NCI-H446 treated with DMSO at 0.1 percent for 48 hours (cell line): ENCODE measurements at places on chromosomes 3 and 15.
A peak's percentile ranks its signal among the peaks of the same experiment; 100 is the strongest.

DNA sequence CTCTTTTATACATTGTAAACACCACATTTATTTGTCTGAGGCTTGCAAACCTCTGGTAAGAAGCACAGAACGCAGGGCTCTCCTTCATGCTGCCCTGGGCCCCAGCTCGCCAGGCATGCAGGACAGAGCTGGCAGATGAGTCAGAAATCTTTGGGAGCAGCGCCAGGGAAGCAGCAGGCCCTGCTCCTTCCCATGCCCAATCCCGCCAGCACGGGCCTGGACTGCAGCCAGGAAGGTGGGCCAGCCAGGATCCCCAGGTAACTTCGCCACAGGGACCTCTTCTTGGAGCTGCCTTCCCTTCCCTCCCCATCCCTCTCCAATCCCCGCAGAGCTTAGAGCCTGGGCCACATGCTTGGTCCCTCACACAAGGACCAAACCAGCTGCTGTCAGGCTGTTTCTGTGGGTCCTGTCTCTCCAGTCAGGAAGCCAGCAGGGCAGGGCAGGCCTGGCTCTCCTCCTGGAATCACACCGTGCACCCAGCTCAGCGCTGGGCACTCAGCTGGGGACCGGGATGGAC, 8.8 kb downstream of the STOML1 start:
- DNase-seq: peak; percentile 77

- no peak for DNase-seq
Measured at GRCh38 chr3:146813496-146813895, 208.3 kb upstream of the PLSCR5 start.

- no peak for DNase-seq
Measured at GRCh38 chr3:156820692-156821080, 5.5 kb upstream of the LEKR1 start.

- DNase-seq: no peak
Measured at GRCh38 chr3:141176775-141177174, 54.9 kb upstream of the PXYLP1 start.

DNA sequence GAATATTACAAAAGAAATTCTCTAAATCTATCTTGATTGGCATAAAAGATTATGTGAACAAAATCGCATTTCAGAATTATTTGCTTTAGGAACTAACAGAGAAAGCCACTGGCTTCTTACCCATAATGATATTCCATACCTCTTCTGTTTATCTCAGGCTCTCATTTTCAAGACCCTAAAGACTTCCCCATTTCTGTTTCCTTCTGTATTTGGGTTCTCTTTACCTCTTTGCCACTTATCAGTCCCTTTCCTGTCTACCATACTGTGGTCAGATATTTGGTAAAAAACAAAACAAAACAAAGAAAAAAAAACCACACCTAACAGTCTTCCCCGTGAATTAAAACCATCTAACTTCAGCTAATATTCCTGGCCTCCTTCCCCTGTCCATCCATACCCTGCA, 108.5 kb downstream of the LRRC28 start:
- no peak for DNase-seq

DNA sequence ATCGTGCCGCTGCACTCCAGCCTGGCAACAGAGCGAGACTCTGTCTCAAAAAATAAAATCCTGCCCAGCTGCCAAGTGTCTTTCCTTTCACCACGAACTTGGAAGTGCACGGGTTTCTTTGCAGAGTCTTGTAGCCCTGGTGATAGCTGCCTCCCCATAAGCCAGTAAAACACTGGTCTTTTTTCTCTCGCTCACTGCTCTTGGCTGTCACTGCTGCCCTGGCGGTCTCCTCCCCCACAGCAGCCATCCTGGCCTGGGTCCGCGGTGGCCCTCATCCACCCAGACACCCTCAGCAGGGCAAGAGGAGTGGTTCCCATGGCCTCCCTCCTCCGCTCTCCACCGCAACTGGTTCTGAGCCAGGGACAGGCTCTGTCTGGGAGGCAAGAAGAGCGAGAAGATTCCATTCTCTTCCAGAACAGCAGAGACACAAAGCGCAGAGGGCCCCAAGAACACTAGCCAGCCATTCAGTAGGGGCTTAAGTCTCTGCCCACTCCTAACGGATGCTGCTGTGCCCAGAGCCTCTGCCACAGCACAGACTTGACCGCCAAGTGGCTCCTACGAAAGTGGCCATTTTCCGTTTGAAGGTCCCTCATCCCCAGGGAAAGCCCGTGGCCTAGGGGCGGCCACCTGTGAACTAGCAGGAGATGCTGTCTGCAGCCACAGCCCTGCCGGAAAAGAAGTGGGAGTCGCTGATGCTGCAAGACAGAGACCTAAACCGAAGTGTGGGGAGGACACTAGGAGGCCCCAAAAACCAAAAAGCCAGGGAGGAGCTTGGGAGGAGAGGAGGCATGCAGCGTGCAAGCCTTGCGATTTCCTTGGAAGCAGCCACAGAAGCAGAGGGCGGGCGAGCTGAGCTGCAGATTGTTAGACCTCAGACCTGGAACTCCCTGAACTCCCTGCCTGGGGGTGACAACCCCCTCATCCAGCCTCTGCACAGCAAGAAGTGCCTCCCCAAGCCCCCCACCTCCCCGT, 44.1 kb downstream of the KLHL25 start:
- DNase-seq: peak; percentile 56

DNA sequence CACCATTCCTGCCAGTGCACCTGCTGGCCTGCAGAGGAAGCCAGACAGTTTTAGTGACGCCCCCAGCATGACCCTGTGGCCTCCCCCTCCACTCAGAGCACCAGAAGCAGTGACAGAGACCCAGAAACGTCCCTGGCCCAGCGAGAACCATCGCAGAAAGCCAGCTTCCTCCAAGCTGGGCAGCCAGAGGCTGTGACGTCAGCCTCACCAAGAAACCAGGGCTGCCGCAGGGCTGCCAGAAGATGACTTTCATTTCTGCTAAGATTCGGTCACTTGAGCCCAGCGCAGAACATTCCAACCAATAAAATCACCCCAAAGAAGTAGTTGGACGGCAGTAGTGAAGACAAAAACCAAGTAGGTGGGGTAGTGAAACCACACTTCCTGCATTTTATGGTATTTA, 29.6 kb upstream of the RPL32 start:
- DNase-seq: no peak

- no peak for DNase-seq
Measured at GRCh38 chr3:40988468-40988867, 210.8 kb upstream of the CTNNB1 start.

DNA sequence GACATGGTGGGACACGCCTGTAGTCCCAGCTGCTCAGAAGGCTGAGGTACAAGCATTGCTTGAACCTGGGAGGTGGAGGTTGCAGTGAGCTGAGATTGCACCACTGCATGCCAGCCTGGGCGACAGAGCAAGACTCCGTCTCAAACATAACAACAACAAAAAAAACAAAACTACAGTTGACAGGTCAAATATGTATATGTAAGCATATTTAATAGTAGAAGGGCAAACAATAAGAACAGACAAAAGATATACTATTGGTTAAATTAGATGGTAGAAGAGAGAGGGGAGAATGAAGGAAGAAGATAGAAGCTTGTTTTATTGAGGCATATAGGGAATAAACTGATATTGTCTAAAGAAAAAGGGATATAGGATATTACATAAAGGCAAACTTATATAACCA, 247.1 kb downstream of the KLF13 start:
- no peak for DNase-seq

GRCh38 chr3:18813300-18813699, 335.0 kb upstream of the KCNH8 start:
- DNase-seq: no peak

GRCh38 chr3:172581757-172582166, 58.5 kb upstream of the TNFSF10 start:
- no peak for DNase-seq

- DNase-seq: no peak
Measured at GRCh38 chr3:62951037-62951613, 75.9 kb upstream of the CADPS start.

- no peak for DNase-seq
Measured at GRCh38 chr15:64447536-64448315, 12.7 kb upstream of the ZNF609 start.

GRCh38 chr15:39746176-39746575, 36.5 kb downstream of the FSIP1 start:
- no peak for DNase-seq

DNA sequence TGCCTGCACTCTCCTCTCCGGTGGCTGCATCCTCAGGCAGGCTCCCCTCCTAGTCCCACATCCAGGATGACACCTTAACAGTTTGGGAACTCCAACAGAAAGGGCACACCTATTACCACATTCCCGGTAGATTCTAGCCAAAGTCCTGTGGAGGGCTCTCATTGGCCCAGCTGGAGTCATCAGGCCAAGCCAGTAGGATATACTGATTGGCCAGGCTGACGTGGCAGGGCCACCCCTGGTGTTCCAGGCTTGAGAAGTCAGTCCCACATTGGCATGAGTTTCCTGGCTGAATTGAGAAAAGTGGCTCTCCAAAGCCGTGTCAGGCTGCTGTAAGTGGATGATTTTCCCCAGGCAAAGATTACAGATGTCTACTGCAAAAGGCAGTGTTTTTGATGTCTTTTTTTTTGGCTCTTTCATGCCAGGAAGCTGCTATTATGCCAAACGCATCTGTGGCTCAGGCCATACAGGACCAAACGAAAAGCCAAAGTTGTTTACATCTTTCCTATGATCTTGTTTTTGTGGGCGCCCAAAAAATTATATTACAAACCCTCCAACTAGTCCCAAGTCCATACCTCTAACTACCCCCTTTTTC, 6.6 kb upstream of the BLM start:
- peak; percentile 32 for DNase-seq

DNA sequence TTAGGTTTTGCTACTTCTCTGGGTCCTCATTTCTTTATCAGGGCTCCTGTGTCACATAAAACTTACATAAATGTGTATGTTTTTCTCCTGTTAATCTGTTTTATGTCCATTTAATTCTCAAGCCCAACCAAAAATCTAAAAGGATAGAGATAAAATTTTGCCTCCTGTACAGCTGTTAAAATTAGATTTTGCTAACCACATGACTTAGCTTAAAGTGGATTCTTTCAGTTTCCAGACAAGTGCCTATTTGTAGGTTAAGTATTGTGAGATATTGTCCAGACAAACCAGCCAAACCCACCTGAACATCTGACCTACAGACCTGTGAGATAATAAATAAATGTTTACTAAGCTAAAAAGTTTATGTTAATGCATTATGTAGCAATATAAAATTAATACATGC, 465.5 kb downstream of the SI start:
- no peak for DNase-seq

DNA sequence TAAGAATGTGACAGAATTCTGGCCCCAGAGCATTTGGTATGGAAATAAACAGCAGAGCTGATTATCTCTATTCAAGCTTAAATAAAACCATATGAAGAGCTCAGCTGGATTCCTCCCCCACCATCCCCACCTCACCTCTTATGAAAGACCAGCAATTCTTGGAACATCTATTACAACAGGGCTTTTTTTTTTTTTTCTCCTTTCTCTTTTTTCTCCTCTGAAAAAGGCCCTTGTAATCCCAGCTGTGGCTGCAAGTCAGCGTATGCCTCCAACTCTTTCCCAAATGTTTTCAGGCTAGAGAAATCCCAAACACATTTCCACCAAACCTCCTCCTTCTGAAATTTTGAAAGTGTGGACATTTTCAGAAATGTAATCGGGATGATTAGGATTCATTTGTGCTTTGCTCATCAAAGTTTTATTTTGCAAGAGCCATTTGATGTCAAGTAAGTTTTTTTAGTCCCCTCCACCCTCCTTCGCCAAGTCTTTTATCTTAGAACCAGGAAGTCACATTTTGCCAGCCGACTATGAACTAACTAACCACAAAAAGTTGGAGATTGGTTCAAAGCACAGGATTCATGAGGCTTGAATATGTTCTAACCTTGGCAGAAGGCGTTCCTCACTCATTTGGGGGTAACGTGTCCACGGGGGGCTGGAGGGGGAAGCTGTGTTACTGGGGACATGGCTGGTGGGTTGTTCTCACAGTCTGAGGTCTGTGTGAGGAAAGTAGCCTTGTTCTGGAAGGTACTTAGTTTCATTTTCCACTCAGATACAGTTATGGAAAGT, 142.0 kb upstream of the PDZRN3 start:
- no peak for DNase-seq

- DNase-seq: no peak
Measured at GRCh38 chr3:172919297-172919683, 168.8 kb downstream of the ECT2 start.

DNA sequence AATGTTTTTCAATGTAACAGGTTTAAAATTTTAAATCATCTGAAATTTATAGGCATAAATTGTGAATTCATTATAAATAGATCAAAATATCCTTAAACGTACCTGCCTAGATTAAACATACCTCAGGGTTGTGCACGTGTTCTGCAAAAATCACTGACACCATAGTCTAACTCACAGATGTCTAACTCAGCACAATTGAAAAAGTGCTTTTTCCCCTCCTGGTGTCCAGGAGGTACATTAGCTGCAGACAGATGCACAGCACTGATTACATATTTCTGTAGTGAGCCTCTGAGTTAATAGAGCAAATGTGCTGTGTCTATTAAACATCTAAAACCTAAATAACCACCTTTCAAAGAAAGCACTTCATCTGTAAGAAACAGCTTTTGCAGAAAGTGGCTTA, 10.7 kb downstream of the UQCC5 start:
- DNase-seq: no peak

DNA sequence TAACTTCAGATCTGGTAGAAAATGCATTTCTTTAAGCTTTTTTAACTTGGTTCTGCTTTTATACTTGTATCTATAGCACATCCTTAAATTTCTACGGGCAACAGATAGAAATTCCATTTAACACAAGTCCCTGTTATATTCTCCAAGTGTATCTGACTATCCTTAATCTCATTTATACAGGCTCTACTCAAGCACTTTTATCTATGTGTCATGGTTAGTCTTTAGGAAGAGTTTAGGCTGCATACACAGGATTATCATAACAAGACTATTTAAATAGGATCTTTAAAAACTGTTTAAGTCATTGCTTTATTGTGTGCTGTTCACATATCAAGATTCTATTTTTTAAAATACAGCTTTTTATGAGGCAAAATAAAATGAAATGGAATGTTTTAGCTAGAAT, 52.7 kb downstream of the SETD5 start:
- no peak for DNase-seq

DNA sequence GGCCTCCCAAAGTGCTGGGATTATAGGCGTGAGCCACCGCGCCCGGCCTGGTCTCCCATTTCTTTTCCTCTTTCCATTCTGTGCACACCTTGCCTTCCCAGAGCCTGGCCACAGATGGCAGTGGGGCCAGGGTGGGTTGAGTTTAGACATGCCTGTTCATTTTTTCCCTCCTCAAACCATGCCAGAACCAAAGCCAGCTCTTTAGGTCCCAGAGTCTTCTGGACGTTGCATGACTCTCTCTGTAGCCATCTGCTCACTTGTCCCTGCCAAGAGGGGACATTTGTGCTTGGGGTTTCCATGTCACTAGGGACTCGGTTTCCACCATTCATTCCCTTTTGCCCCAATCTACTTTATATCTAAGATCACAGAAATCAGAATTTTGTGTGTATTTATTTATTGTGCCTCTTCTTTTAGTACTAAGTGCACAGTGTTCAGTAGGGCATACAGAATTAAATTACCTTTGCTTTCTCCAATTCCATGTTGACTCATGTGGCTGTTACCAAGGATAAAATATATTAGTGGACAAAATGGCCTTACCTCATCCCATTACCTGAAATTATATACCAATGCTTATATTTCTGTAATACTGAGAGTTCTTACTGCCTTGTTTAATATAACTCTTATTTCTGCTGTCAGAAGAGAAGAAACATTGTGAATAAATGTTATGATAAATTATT, 49.6 kb downstream of the USP13 start:
- DNase-seq: peak; percentile 67
